Peyer's patch (tissue), 4 donors: ENCODE measurements at places on chromosomes 2 and 18. TPM values are rescaled to one million over a fixed set of nuclear protein-coding genes. Genes with fewer than 3 reads are reported as not detected.

GRCh38 chr2:132701810-132702209, 31.8 kb upstream of the LYPD1 start:
- H3K4me1 ChIP-seq = no peaks in the 10 kb centered on the region
- H3K27me3 ChIP-seq = no peaks in the 10 kb centered on the region
- H3K36me3 ChIP-seq = no peaks in the 10 kb centered on the region
- H3K4me3 ChIP-seq = no peak overlapping the region

- DNase-seq = no peak
- H3K4me3 ChIP-seq = no peak overlapping the region
- H3K36me3 ChIP-seq = no peaks in the 10 kb centered on the region
Observed at GRCh38 chr18:24276994-24277393, 120.6 kb downstream of the OSBPL1A start.

- H3K4me3 ChIP-seq = no peak overlapping the region
- H3K4me1 ChIP-seq = no peaks in the 10 kb centered on the region
- no peaks in the 10 kb centered on the region for H3K27me3 ChIP-seq
- DNase-seq = no peak
- H3K36me3 ChIP-seq = no peaks in the 10 kb centered on the region
Observed at GRCh38 chr2:122341007-122341406, 585.6 kb downstream of the TSN start.

DNA sequence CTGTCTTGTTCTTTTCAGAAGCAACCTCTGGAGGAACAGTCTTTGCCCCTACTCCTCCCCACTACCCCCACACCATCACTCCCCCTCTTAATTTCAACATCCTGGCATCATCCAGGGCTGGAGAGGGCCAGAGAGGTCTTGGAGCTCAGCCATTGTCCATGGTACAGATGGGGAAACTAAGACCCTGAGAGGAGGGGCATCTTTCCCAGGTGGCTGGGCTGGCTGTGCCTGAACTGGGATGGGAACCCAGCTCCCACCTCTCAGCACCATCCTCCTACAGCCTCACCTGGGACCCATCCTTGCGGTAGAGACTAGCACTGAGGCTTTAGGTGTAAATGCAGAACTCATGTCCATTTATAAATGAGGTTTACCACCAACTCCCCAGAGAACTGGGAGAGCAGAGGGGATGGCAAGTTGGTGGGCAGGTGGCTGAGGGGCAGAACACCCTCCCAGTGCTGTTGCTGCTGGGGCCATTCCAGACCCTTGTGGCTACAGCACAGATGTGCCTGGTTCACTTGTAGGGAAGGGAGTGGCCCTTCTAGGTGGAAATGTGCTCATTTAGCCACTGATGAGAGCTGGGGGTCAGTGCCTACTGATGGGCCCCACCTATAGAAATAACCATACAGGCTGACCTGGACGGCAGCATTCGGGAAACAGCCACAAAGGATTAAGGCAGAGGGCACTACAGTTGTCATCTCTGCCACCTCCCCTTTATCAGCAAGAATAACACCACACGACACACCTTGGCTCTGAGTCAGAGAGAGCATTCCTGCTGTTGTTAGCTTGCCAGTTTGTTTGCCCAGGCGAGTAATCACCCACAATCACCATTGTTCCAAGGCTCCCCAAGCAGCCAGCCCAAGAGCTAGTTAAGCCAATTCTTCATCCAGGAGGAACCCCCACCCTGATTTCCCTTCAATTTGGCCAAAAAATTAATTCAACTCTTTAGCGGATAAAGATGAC, 2.1 kb downstream of the MLPH start:
- H3K4me3 ChIP-seq = no peak overlapping the region
- peak overlapping the region; percentile 68 for H3K27ac ChIP-seq
- no peaks in the 10 kb centered on the region for H3K4me1 ChIP-seq
- no peaks in the 10 kb centered on the region for H3K36me3 ChIP-seq
- DNase-seq = peak; percentile 62

DNA sequence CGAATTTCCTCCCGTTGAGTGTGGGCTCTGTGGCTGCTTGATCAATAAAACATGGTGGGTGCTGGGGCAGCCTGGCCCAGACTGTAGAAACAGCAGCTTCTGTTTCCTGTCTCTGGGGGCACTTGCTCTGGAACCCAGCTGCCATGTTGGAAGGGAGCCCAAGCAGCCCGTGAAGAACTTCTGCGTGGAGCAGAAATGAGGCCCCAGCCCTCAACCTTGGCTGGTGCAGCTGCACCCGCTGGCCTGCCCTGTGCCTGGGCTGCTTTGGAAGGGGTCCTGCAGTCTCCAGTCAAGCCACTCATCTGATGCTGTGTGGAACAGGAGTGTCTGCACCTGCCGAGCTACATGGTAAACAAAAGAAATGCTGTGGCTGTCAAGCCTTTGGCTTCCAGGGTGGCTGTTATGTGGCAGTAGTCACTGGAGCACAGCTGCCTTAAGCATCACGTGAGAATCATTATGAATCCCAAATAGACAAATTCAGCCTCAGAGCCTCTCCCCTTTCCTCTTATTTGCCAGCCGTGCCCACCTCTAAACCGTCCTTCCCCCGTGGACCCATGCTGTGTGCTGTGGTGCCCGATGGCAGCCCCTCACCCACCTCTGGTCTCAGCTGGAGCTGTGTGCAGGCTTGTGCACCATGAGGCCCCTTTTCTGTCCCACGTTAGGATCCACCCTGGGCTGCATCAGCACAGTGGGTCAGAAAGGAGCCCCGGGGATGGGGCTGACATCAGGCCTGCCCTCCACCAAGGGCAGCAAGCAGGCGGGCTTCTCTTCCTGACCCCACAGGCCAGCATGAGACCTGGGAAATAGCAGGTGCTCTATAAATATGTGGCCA, 134.0 kb upstream of the HDAC4 start:
- H3K36me3 ChIP-seq = no peaks in the 10 kb centered on the region
- no peak for DNase-seq
- H3K27me3 ChIP-seq = no peaks in the 10 kb centered on the region
- H3K27ac ChIP-seq = no peak overlapping the region

DNA sequence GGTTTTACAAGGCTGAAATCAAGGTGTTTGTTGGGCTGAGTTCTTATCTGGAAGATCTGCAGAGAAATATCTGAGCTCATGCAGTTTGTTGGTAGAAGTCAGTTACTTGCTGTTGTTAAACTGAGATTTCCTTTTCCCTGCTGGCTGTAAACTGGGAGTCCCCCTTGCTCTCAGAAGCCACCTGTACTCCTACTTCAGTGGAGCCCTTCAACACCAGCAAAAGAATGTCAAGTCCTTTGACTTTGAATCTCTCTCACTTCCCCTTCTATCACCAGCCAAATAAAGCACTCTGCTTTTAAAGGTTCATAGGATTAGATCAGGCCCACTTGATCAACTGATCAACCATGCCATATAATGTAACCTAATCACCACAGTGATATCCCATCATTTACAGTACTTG, 252.2 kb upstream of the CDH7 start:
- H3K4me1 ChIP-seq = no peaks in the 10 kb centered on the region
- no peaks in the 10 kb centered on the region for H3K27me3 ChIP-seq
- no peaks in the 10 kb centered on the region for H3K36me3 ChIP-seq

The SKOR2 gene
- total RNA-seq = not detected

The GALNT14 gene
- total RNA-seq = 13.3 TPM

The CNRIP1 gene
- 4.5 TPM for total RNA-seq
